ENCODE measurements at places on chromosomes 6 and 20.

GRCh38 chr20:10240655-10241054 lies 22.0 kb downstream of the SNAP25 start:
- DNase-seq, result no peak

DNA sequence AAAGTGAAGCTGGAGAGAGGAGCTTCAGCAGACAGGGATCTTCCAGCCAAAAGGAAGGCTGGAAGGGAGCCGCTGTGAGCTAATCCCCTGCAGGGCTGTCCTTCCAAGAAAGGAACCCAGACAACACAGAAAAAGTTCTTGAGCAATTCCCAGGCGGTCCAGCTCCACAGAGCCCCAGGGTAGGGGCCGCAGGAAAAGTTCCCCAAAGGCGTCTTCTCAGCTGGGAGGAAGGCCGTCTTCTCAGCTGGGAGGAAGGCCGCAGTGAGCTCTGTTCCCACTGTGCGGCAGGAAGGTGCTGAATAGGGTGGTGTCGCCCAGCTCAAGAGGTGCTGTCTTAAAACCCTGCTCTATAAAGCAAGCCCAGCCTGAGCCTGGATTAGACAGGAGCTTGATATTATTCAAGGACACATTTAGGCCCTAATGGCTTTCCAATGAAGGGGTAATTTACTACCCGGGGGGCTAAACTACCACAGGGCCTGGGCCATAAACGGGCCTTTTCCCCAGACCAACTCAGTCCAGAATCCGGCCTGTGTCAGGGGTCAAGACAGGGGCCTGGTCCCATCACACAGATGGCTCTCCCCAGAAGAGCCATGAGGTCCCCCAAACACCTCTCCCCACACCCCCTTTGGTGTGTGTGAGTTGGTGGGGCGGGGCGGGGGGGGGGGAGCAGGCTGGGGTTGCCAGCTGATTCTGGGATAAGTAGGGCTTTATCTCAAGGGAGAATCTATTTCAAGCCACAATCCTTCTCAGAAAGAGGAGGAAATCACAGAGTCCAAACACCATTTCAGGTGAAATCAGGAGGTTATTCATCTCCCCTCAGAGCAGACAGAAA lies 103.6 kb downstream of the NOL4L start:
- DNase-seq, result no peak

- DNase-seq, result no peak
Observed at GRCh38 chr6:133017581-133017980, 203.2 kb downstream of the RPS12 start.

DNA sequence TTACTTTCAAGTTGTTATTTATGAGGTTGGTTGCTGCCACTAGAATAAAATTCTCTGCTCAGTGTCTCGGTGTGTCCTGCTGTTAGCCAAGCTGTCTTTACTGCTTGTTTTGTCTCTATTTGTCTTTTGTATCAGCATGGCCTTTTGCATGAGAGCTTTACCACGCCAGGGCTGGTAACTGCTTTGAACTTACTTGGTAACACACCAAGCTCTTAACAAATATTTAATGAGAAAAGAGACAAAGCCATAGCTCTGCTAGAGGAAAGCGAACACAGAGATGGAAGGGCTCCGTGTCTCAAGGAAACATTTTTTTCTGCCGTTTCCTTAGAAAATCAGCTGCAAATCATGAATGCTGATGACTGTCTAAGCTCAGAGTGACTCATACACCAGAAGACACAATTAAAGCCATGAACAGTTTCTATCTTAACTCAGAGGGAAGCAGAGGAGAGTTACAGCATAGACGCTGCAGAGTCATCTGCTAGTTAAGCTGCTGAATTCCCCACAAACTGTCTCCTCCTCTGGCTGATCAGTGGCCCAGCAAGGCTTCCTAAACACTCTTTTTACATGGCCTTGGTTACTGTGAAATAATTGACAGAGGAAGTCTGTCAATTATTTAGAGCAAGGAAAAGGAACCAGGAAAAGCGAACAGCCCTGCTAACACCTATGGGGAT lies 44.8 kb downstream of the AGPAT4 start:
- DNase-seq, result no peak

- DNase-seq, result no peak
Observed at GRCh38 chr6:134169871-134170486, 117.6 kb upstream of the SLC2A12 start.

GRCh38 chr6:121142093-121142492 lies 192.2 kb downstream of the TBC1D32 start:
- no peak for DNase-seq

DNA sequence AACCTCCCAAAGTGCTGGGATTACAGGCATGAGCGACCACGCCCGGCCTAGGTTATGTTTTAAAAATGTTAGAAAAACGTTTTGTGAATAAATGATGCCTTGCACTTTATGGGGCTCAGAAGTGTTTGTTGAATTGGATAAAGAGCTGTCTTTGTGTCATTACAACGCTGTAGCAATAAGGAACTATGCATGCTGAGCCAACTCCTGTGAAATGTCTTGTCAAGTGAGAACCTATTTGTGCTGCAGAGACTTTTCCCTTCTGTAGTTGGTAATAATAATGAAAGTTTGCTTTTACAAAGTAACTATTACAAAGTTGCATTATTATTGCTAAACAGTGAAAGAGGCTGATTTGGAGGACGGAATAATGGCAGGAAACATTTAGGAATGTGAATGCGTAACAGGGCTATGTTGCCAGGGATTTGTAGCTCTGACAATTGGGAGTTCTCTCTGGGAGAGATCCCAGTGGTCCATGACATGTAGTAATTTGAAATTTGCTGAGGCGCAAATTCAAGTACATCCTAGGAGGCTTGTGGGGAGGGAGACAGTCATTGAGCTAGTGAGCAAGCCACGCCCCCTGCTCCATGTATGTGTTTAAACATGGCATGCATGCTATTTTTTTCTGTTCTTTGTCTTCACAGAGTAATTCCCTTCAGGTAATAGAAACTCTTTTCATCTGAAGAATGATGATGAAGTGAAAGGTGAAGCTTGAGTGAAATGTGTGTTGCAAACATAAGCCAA lies 16.8 kb upstream of the BICRAL start:
- DNase-seq, result no peak

- no peak for DNase-seq
Observed at GRCh38 chr6:110207652-110208051, 27.4 kb downstream of the CDC40 start.

GRCh38 chr20:37453836-37454235 lies 67.2 kb upstream of the NNAT start:
- DNase-seq, result no peak

GRCh38 chr6:378090-378957 lies 13.2 kb upstream of the IRF4 start:
- DNase-seq, result no peak

DNA sequence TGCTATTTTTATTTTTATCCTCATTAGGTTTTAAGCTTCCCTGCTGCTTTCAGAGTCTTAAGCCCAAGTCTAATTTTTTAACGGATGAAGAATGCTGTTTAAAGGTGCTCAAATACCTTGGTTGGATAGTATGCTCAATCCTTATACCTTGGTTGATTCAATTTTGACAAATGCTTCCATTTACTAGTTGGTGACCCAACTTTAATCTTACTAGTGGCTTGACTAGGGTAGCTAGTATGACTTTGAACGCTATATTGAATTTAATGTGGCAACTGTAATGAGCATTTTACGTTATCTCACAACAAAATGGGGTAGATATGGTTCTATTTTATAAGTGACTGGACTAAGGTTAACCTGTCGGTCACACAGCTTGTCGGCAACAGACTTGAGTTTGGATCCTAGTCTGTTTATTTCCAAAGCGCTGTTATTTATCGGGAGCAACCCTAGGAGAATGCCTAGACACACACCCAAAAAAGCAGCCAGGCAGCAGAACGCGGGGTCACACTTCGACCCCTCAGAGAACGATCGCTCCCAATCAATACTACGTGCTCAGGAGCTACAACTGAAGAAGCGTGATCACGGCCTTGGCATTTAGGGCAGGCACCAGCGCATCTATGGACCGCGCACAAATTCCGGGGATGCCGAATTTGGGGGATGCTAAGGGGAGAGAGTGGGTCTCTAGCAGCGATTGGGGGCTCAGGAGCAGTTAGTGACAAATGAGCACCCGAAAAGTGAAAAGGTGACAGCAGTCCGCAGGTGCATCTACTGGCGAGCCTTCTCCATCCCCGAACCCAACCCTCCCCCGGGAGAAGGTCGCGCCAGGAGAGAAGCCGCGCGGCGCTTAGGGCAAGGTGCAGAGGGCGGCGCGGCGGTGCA lies 586 bp upstream of the ALDH5A1 start:
- DNase-seq, result no peak

GRCh38 chr6:26594131-26594498 lies 2.6 kb upstream of the ABT1 start:
- DNase-seq, result no peak

GRCh38 chr20:20836836-20837235 lies 124.4 kb upstream of the RALGAPA2 start:
- no peak for DNase-seq

DNA sequence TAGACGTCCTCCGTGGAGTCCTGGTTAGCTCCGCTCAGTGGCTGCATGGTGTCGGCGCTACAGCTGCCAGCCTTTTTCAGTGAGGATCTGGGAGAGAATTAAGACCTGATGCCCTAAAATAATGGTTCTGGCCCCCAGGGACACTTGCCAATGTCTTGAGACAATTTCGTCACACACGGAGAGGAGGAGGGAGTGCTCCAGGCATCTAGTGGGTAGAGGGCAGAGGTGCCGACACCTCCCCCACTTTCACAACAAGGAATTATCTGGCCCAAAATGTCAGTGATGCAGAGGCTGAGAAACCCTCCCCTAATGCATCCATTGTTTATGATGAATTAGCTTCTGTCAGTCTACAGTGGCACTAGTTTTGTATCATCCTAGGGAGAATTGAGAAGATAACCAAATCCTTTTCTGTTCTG lies 24.4 kb downstream of the TMEM181 start:
- DNase-seq, result no peak

- DNase-seq, result no peak
Observed at GRCh38 chr6:70166088-70166958, 136.6 kb downstream of the COL9A1 start.

DNA sequence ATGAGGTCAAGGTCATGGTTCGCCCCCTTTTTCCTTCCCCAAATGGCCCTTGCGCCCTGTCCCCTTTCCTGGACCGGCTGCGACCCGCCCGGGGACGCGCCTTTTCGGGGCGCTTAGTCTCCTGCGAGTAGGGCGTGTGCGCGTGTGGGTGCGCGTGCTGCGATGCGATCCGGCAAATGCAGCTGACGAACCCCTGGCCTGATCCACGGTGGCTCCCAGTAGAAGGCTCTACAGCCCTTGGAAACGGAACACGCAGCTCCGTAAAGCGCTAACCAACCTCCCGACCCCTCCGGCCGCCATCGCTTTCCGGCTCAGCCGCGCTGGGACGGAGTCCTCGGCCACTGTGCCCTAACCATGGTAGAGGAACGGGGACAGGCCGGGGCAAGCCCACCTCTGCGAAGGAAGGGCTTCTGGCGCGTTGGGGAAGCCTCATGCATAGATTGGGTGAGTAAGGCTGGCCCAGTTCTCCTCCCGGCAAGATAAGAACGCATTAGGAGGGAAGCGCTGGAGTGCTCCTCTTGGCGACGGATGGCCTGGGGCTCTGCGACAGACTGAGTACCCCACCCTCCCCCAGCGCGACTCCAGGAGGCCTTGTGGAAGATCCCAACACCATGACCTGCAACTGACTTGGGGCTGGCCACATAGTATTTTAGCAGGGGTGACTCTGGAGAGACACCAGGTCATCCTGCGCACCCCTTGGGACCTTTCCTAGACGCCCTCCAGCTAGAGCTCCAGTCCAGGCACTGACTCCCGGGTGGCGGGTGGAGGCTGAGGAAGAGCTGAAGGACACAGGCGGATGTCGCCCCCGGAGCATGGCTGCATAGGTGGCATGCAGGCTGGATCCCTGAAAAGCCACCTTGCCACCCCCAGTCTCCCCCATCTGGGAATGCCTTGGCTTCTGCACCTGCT lies 1.1 kb upstream of the SLC4A11 start:
- no peak for DNase-seq

- no peak for DNase-seq
Observed at GRCh38 chr6:51778666-51779065, 308.7 kb downstream of the PKHD1 start.
